ENCODE measurements at places on chromosomes 7 and 10.

DNA sequence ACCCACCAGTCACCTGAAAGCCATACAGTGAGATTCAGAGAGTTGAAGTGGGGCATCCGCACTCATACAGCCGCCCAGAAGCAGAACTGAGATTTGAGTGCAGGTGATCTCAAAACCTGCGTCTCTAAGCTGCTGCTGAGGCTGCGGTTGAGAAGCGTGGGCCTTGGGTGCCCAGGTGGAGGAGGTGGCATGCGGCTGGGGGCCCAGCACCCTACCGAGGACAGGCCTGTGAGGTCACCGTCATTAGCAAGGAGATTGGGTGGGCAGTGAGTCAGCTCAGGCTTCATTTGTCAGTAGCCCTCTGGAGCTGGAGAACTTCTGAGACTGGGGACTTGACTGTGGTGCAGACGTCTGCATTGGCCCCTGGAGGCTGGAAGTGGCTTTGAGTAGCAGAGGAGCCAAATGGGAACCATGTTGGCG, 29.8 kb downstream of the ZMIZ1 start:
- DNase-seq: no peak

GRCh38 chr7:24879291-24879690, 100.7 kb downstream of the OSBPL3 start:
- DNase-seq: no peak

GRCh38 chr10:10318856-10319255, 698.8 kb upstream of the CELF2 start:
- no peak for DNase-seq

GRCh38 chr10:7480742-7481367, 70.0 kb upstream of the SFMBT2 start:
- no peak for DNase-seq

DNA sequence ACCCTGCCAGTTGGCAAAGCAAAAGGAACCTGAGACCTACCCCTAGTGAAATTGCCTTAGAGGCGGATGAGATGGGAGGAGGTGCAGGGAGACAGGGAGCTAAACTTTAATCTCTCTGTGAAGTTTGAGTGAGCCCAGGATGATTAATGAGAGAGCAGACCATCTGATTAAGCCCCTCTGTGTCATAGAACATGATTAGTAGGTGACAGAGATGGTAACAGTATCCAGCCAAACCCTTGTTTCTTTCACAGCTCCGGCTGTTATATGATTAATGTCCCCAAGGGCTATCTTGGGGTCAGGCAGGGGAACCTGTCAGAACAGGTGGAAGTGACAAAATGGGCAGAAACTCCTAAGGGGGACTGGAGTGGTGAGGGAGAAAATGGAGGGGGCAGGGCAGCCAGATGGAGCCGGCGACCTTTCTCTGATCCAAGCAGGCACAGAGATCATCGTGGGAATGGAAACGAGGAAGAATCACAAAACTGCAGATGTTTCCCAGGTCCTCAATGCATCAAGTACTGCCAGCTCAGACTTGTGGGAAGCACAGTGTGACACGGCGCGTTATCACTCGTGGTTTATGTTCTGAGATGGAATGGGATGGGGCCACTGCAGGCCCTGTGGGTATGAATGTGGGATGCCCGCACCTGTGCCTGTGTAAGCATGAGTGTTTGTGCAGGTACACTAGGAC, 684.2 kb downstream of the LRMDA start:
- no peak for DNase-seq

DNA sequence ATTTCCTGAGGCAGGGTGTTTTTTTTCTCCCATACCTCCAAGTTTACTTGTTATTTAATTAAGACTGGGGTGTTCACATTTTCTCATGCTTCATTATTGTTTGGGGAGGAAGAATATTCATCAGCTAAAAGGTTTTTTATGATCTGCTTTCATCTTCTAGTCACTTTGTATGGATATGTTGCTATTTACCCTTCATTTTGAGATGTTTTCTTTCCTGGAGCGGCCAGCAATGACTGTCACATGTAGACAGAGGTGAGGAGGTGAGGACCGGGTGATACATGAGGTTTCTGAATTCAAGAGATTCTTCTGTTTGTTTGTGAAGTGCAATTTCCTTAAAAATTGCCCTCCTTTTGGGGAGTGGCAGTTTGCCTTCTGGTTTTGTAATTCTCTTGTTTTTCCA, 261.8 kb upstream of the BMPER start:
- no peak for DNase-seq

DNA sequence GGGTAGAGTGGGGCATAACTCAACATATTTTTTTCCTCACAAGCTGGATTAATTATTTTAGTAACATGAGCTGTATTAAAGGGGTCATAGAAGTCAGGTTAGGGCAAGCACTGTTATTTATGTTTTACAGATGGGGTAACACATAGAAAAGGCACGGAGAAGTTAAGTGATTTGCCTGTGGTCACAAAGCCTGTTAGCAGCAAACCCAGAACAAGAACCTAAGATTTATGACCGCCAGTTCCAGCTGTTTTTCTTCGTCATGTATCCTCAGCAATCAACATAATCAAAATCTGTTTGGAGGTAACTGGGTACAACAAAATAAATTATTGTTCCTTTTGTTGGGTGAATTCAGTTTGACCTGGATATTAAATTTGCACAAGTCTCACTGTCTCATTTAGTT, 57.2 kb upstream of the BET1 start:
- no peak for DNase-seq

DNA sequence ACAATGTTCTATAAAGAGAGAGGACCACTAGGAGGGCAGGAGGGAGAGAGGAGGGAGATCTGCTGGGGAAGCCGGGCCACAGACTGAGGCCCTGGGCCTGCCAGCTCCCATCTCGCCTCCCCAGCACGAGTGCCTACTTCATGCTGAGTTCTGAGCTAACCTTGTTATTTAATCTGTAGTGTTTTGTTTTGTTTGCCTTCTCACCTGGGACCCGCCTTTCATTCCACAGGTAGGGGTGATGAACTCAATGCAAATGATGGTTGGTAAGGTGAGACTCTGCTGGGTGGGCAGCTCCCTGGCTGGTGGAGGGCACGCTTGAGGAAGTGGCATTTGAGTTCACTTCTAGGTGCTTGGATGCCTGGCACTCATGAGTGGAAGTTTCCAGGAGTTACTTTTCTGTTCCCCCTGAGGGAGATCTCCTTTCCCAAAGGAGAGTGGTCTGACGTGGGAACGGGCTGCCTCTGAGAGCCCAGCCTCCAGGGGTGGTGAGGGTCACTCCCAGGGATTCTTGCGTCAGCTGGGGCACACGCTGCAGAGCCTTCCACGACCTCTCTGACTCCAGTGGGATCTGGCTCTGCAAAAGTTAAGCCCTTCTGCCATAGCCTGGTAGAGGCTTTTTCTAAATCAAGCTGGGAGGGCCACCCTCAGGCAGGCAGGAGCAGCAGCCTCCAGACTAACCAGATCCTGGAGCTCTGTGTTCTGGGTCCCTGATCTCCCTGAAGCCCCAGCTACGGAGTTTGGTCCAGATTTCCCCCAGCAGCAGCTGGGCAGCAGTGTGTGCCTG, 22.4 kb downstream of the UBTD1 start:
- no peak for DNase-seq

GRCh38 chr7:144720710-144721109, 115.1 kb downstream of the TPK1 start:
- DNase-seq: no peak

- DNase-seq: no peak
Measured at GRCh38 chr10:86848747-86849146, 92.3 kb downstream of the BMPR1A start.

- no peak for DNase-seq
Measured at GRCh38 chr7:96675548-96675947, 34.1 kb downstream of the SEM1 start.

DNA sequence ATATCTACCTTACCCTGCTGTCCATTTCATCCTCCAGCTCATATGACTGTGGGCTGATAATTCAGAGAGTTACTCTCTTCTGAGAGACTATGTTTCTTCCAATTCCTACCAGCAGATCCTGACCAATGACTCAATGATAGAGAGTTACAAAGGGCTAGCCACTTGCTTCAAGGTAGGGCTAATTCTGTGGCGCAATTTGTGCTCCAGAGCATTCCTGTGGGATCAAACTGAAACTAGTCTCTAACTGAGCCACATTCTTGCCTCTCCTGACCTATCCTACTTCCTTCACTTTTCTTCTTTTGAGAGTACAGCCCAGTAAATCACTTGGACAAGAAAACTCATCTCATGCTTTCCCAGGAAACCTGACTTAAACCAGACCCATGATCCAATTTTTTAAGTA, 17.9 kb upstream of the ASZ1 start:
- no peak for DNase-seq

DNA sequence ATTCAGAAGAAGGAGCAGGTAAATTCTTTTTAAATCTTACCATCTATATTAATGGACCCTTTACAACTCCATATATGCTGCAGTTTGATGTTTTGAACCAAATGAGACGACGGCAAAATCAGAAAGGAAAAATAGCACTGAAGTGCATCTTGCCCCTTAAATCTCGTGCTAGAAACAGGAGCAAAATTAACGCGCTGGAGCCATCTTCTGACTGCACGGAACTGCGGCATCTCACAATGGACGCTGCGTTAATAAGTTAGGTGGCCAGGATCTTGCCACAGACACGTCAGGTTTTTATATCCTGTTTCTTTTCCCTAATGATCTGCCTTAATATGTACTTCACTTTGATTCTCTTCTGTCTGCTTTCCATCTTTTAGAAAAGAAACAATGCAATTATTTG, 354.5 kb downstream of the TFEC start:
- no peak for DNase-seq

DNA sequence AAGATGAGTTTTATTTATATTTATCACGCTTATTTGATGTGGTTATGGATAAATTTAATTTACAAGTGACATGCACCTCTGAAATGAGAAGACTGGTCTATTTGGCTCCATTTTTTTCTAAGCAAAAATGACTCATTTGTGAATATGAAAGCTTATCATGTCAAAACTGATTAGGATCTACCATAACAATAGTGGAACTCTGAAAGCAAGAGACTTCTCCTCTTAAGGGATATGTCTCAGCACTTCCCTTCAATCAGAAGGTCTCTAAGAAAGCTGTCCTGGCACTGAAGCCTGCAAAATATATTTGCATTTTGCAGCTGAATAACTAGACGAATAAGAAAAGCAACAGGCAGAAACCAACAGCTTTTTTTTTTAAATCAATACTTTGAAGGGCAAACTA, 12.7 kb downstream of the FAS start:
- DNase-seq: no peak

- no peak for DNase-seq
Measured at GRCh38 chr7:80623503-80624252, 14.8 kb upstream of the CD36 start.

DNA sequence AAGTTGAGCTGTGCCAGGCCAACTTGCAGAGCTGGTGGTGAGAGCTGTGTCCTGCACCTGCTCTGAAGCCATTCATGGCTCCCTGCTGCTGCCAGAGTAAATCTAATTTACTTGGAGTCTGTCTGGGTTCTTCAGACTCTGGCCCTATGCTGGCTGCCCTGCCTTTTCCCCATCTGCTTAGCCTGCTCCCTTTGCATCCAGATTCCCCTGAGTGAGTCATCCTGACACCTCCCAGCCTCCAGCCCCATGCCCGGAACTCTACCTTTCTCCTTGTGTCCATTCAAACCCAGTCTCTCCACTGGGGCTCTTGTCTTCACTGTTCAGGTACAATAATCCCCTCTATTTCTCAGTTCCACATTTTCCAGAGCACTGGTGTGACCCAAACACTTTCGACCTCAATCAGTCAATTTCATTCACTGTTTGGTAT, 434.4 kb upstream of the ZMIZ1 start:
- DNase-seq: no peak

DNA sequence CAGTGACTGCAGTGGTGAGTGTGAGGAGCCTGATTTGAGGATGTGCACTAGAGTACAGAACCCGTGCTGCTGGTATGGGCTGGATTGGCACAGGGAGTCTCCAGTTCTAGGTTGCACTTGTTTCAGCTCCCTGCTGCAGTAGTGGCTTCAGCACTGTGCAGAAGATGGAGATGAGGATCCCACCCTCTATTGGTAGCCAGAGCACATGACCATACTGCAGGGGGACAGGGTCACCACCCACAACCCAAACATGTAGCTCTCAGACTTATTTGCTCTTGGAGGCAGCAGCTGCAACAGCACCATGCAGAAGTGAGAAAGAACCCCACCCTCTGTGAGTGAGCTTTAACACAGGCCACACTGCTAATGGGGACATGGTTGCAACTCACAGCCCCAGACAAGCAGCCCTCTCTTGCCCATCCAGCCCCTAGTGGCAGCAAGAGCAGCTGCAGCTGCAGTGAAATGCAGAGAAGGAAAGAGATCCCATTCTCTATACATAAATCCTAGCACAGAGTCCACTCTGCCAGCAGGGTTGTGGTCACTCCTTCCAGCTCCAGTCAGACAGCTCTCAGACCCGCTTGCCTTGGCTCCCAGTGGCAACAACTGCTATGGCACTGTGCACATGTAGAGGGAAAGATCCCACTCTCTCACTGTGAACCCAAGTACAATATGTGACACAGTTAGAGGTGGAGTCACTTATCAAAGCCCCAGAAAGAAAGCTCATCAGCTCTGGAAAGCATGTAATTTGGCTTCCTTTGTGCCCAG, 51.4 kb upstream of the SCIN start:
- DNase-seq: no peak

DNA sequence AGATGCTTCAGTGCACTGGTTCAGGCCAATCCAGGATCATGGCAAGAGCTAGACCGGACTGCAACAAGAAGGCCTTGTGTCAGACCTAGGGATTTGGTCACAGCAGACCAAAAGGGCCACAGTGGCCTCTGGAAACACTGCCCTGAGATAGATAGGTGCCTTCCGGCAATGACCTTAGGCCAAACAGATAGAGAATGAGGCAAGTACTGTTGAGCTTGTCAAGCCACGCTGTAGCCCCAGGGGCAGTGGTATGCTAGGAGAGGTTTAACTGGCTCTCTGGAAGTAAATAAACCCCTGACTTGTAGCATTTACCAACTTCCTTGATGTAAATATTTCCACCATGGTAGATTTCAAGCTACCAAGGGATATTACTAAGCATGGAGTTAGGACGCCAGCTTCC, 197.5 kb downstream of the GRID1 start:
- DNase-seq: no peak

GRCh38 chr10:46992803-46993561, 81.8 kb downstream of the PTPN20 start:
- DNase-seq: no peak

- no peak for DNase-seq
Measured at GRCh38 chr10:34854147-34854601, 39.1 kb upstream of the PARD3 start.

- no peak for DNase-seq
Measured at GRCh38 chr7:4713183-4713784, 31.2 kb downstream of the FOXK1 start.

- DNase-seq: peak; percentile 49
Measured at GRCh38 chr10:95841661-95842498, 65.9 kb upstream of the CC2D2B start.

DNA sequence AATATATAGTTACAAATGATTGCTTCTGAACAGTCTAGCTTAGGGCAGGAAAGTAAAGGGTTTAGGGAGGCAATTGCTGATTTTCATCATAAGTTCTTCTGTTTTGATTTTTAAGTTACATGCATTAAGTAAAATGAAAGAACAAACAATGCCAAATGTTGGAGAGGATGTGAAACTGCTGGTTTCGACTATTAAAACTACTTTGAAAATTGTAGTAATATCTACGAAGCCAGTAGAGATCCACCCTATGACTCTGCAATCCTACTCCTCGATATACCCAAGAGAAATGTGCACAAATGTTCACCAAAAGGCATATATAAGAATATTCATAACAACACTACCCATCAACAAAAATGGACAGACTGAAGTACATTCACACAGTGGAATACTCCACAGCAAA, 24.3 kb downstream of the PDZD8 start:
- no peak for DNase-seq
